ENCODE measurements at places on chromosomes 13 and 19.
A peak's percentile ranks its signal among the peaks of the same experiment; 100 is the strongest.

DNA sequence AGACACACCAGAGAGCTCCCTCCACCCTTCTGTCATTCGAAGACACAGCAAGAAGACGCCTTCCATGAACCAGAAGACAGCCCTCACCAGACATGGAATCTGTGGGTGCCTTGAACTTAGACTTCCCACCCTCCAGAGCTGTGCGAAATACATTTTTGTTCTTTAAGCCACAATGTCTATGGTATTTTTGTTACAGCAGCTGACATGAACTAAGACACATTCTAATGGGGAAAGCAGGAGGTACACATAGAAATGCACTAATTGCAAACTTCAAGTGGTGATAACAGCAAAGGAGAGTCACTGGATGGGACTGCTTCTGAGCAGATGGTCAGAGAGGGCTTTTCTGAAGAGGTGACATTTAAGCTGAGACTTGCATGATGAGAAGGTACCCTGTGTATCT is 16.2 kb downstream of the OR7C2 start:
- no peak for DNase-seq

GRCh38 chr13:23956106-23956505 is 58.8 kb upstream of the C1QTNF9B start:
- DNase-seq: no peak

- no peak for DNase-seq
Observed at GRCh38 chr13:103523858-103524257, 457.6 kb upstream of the SLC10A2 start.

- no peak for DNase-seq
Observed at GRCh38 chr13:96238241-96238640, 148.3 kb downstream of the HS6ST3 start.

DNA sequence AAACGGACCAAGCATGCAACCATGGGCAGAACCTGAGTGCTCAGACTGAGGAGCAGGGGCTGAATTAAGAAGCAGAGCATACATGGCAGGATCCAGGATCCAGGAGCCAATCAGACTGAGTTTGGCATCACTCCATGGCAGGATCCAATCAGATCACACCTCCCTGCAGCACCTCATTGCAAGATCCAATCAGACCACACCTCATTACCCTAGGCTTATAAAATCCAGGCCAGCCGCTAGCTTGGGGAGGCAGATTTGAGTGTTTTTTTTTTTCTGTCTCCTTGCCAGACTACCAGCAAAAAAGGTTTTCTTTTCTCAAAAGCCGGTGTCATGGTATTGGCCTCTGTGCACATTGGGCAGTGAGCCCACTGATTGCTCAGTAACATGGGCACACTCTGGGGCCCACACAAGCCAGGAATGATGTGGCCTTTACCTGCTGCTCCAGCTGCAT is 127.9 kb upstream of the GJB6 start:
- DNase-seq: no peak

DNA sequence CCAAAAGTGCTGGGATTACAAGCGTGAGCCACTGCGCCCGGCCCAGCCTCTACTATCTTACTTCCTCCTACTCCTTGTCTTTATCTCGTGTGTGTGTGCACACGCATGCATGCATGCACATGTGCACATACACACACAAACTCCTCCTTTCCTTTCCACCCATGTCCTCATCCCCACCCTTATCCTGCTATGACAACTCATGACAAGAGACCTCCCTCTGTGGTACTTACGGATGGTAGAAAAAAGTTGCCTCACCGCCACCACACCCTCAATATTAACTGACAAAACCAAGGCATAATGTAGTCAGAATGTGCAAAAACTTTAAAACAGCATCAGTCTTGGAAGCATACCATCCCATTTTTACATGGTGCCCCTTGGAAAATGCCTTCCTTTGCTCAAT is 15.9 kb upstream of the EEF1AKMT1 start:
- DNase-seq: no peak

DNA sequence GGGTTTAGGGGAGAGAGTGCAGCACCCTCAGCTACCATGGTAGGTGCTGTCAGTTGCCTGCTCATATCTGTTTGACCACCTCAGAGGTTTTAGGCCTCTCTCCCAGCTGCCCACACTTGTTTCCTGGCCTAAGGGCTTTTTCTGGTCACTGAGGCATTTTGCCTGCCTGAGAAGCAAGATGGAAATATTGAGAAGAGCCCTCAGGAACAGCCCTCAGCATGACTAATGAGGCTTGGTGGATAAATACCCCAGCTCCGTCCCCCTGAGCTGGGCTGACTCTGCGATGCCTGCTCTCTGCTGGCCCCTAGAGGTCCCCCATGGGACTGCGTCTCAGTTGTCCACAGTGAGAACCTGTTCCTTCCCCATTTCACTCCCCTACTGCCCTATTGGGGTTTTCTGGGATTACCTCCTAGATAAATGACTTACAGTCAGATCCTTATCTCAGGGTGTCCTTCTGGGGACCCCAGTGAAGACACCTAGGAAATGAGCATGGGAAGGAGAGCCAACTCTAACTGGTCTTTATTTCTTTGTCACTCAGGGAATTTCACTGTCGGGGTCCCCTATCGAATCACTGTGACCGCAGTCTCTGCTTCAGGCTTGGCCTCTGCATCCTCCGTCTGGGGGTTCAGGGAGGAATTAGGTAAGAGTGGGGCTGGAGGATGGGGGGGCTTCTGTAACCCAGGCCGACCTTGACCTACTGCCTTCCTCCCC is 13.3 kb downstream of the PALM3 start:
- no peak for DNase-seq

DNA sequence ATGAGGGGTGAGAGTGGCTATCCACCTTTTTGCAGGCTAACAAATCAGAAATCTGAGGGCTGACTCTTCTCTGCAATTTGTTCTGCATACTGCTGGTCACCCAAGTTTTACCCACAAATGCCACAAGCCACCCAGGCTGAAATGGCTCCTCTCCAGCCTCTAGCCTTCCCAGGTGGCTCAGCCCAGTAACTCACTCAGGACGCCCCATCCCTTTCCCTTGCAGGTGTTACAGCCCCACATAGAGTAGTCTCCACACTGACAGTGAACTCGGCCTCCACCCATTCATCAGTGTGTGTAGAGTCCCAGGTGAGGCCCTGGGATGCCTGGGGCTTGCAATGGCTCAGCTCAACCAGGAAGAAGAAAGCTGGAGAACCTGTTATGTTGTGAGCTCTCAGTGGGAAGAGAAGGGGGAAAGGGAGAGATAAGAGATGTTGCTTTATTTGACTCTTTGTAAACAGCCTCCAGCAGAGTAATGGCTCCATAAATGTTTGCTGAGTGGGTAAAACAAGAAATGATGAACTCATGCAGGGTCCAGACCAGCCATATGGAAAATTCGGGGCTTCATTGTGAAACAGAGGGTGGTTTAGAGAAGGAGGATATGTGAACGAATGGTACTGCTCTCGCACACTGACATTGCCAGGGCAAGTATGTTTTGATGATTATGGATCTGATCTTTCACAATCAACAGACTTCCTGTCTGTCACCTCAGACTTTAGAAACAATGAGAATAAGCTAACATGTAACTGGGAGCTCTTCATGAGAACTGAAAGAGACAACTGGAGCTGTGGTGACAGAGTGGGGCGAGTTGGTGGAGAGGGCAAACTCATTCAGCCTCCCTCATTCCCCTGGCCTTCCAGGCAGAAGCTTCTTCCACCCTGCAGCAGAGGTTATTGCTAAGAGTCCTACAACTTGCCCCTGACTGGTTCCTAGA is 74.2 kb upstream of the RFC3 start:
- DNase-seq: no peak

DNA sequence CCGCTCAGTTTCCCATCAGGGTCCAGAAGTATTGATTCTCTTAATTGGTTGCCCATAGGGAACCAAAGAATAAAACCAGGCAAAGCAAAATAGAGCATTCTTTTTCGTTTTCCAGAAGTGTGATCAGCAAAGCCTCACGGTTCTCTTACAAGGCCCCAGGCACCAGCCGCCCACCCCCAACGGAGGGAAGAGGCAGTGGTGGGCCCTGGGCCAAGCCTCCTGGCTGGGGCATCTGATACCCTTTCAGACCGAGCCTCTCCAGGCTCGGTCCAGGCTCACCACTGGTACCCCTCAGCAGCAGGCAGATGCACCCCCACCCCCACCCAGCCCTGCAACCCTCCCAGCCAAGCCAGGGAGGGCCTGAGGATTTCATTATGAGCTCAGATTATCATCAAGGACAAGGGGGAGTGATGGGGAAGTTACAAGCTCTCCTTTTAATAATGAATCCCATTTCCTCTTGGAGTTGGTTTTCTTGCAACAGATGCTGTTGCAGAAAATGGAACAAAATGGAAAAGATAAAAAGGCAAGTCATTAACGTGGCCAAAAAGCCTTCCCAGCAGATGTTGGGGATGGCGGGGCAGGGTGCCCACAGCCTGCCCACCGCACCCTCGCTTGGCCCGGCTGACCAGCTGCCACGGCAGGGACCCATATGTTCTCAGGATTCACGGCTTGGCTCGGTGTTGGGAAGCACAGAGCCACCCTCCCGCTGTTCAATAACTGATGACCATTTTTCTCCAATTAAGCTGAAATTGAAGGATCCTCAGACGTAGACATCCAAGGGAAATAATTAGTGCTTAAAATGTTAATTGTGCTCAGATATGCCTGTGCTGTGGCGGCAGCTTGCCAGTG is 45.9 kb upstream of the KCTD15 start:
- DNase-seq: no peak

DNA sequence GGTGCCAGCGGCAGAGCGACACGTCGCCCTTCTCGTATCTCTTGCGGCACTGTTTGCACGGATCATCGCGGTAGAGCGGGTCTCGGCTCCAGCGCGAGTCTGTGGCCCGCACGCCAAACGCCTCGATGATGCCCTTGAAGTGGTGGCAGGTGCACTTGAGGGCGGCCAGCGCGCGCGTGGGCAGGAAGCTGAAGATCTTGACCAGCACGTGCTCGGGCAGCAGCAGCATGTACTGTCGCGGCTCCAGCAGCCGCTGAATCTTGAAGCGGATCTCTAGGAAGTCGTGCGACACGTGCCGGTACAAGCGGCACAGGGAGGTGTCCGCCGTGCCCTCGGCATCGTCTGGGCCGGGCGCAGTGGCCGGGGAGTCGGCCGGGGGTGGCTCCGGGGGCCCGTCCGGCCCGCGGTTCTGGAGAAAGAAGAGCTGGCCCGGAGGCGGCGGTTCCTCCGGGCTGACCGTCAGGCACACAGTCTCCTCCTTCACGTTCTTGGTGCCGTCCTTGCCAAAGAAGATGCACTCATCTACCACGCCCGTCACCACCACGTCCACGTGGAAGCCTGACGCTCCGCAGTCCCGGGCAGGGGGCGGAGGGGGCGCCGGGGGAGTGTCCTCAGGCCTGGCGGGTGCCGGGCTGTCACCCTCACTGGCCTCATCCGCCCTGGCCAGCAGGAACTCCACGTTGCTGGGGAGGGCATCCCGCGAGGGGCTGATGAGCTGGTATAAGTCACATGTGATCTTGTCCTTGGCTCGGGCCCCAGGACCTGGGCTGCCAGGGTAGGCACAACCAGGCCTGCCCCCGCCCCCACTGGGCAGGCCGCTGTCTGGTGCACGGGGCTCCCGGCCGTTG is 18.6 kb downstream of the FBXO46 start:
- no peak for DNase-seq

DNA sequence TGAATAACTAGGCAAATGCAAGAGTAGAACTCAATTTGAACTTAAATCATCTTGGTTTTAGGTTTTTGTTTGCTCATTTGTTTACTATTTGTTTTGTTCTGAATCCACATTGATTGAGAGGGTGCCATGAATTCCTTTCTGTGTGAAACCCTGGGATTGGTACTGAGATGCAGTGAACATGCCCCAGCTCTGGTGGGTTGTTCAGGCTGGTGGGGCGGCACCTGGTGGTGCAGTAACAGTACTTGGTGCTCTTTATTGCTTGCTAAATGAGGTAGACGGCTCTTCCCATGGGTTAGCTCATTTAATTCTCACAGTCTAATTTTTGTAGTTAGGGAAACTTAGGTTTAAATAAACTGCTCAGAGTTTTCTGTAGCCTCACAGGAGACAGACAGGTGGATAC is 48.4 kb downstream of the WASF3 start:
- no peak for DNase-seq

DNA sequence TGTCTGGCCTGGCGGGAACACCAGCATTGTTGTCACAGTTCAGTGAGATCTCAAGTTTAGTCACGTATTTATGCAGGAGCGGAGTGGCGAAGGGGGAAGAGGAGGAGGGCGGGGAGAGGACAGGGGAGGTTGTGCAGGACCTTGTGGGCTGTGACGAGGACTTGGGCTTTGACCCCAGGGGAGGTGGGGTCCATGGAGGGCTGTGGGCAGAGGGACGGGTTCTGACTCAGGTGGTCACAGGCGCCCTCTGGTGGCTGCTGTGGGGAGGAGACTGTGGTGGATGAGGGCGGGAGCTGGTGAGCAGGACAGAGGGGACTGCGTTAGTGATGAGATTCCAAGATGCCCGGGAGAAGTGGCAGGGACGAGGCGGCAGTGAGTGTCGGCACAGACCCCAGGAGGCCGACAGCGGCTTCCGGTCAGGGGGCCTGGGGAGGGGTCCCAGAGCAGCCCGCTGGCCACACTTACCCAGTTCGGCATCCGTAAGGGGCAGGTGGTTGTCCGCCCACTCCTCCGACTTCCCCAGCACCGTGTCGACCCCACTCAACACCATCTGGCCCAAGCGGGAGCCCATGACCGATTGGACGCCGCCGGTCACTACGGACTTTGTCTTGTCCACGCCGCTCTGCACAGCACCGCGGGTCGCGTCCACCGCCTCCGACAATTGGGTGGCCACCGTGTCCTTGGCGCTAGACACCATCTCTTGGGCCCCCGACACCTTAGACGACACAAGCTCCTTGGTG is 15.7 kb downstream of the PLIN3 start:
- peak; percentile 22 for DNase-seq

DNA sequence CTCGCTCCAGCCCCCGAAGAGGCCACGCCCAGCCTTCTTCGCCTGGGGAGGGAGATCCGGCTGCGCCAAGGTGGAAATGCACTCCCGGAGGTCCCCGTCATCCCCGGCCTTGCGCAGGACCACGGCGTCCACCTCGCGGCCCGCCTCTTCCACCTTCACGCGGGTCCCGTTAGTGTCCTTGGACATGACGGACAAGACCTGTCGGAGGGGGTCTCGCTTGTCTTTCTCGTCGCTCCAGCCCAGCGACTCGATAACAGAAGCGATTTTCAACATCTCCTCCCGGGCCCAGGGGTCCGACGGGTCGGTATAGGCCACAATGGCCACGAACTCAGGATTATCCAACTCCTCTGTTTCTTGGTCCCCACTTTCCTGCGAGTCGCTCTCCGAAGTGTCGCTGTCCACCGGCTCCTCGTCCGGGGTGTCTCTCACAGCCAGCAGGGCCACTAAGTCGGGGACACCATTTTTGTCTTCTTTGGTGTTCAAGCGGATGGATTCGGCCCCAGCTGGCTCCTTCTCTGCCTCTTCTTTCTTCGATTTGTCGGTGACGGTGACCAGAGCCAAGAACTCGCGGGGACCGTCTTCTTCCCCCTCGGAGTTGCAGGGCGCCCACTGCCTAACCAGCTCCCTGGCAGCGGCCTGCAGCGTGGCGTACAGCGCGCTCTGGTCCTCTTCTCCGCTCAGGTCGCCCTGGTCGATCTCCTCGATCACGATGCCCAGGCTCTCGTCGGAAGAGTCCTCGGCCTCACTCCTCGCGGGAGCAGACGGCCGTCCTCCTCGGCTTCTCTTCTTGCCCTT is 1.3 kb downstream of the PNMA8B start:
- no peak for DNase-seq

- no peak for DNase-seq
Observed at GRCh38 chr13:34294483-34295129, 476.7 kb downstream of the RFC3 start.

- no peak for DNase-seq
Observed at GRCh38 chr13:45200701-45201232, at the start of gene KCTD4. TSS of gene KCTD4 (minus strand) at chr13:45201045. CDS start at chr13:45194567, 6,478 bp downstream.

Data from NCI-H187 treated with DMSO at 0.1 percent for 48 hours (cell line).